ENCODE measurements at places on chromosomes 3 and 15.

DNA sequence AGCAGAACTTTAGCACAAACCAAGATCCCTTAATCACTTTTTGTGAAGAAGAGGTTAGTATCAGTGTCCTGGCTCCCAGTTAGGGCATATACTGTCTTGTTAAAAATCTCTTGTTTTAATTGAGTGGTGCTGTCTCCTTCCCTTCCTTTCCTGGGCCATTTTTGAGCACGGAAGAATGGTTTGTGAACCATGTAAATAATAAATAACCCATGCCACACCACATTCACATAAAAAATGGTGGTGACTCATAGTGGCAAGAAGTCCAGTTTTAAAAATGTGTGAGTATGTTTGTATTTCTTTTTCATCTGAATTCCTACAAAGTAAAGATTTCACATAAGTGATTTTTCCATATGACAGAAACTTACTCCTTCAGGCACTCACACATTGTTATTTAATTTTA is 59.1 kb upstream of the SPRED1 start:
- H3K4me3 ChIP-seq, result no peak overlapping the region
- no peaks in the 10 kb centered on the region for H3K27me3 ChIP-seq
- no peak overlapping the region for H3K27ac ChIP-seq
- H3K36me3 ChIP-seq, result no peaks in the 10 kb centered on the region
- DNase-seq, result no peak

GRCh38 chr3:29329986-29330890 is 49.4 kb downstream of the RBMS3 start:
- H3K27ac ChIP-seq, result no peak overlapping the region
- no peak overlapping the region for H3K4me3 ChIP-seq
- peaks cover 31% of the 10 kb centered on the region for H3K4me1 ChIP-seq

- H3K4me1 ChIP-seq, result no peaks in the 10 kb centered on the region
- H3K27me3 ChIP-seq, result no peaks in the 10 kb centered on the region
- DNase-seq, result no peak
- no peaks in the 10 kb centered on the region for H3K36me3 ChIP-seq
- H3K27ac ChIP-seq, result no peak overlapping the region
Measured at GRCh38 chr3:176351408-176351807, 845.9 kb downstream of the TBL1XR1 start.

- H3K27me3 ChIP-seq, result no peaks in the 10 kb centered on the region
- peak overlapping the region; percentile 83 for H3K27ac ChIP-seq
- no peak overlapping the region for H3K4me3 ChIP-seq
- peaks cover 76% of the 10 kb centered on the region for H3K36me3 ChIP-seq
Measured at GRCh38 chr3:52483081-52483480, 12.1 kb upstream of the STAB1 start.

- H3K4me3 ChIP-seq, result no peak overlapping the region
- no peak overlapping the region for H3K27ac ChIP-seq
- H3K4me1 ChIP-seq, result no peaks in the 10 kb centered on the region
- H3K36me3 ChIP-seq, result no peaks in the 10 kb centered on the region
- H3K27me3 ChIP-seq, result no peaks in the 10 kb centered on the region
Measured at GRCh38 chr3:2540115-2540514, 441.4 kb downstream of the CNTN4 start.

DNA sequence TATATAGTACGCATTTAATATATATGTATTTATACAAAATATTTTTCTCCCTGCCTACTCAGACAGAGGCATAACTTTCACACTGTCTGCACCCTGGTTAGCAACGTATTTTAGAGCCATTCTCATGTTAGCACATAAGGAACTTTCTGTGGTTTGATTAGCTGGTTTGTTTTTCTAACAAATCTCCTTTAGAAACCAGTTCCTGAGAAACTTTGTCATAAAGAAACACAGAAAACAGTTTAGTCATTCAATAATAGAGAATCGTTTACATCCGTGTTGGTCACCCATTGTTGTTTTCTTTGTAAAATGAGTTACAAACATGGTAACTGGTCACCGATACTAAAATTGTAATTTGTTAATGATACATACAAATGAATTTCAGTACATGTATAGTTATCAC is 5.9 kb upstream of the NGRN start:
- no peaks in the 10 kb centered on the region for H3K36me3 ChIP-seq
- DNase-seq, result no peak
- H3K4me1 ChIP-seq, result peaks cover 5% of the 10 kb centered on the region
- H3K27me3 ChIP-seq, result no peaks in the 10 kb centered on the region

DNA sequence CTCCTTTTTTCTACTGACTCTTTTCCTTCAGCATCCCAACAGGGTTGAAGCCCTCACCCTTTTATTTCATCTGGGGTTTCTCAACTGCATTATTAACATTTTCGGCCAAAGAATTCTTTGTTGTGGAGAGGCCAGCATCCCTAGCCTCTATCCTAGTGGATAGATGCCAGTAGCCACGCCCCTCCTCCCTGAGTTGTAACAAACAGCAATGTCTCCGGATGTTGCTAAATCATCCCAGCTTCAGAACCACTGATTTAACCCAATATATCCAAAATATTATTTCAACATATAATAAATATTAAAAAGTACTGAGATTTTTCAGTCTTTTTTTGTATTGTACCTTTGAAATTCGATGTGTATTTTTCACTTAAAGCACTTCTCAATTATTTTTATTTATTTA is 2.0 kb upstream of the RNF111 start:
- no peaks in the 10 kb centered on the region for H3K36me3 ChIP-seq
- peaks cover 21% of the 10 kb centered on the region for H3K4me1 ChIP-seq
- no peaks in the 10 kb centered on the region for H3K27me3 ChIP-seq
- no peak for DNase-seq
- H3K4me3 ChIP-seq, result no peak overlapping the region

DNA sequence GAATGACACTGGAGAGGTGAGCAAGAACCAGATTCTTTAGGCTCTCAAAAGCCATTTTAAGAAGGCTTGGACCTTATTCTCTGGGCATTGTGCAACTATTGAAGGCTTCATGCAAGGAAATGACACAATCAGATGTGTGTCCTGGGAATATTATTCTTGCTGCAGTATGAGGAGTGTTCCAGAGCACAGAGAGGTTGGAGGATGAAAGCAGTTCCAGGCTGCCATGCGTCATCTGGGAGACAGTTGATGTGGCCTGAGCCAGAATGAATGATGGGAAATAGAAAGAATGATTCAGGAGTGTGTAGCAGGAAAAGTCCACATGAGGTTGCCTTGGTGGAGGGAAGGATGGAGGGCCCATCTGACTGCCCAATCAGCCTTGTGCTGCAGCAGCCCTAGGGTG is 123.1 kb downstream of the CHCHD6 start:
- no peak overlapping the region for H3K27ac ChIP-seq
- H3K27me3 ChIP-seq, result no peaks in the 10 kb centered on the region
- no peak overlapping the region for H3K4me3 ChIP-seq
- DNase-seq, result no peak
